ENCODE measurements at places on chromosomes 5 and 9. TPM values are rescaled to one million over a fixed set of nuclear protein-coding genes. Genes with fewer than 3 reads are reported as not detected.

Gene SH3RF2
- 3.0 TPM for total RNA-seq

Gene MYOZ3
- 0.05 TPM for total RNA-seq

Gene SLC4A9
- total RNA-seq, result 0.01 TPM

Gene GARIN3
- total RNA-seq, result not detected

Gene CFAP90
- total RNA-seq, result 0.34 TPM

Gene PDE4D
- 49.7 TPM for total RNA-seq
